ENCODE measurements at places on chromosomes 11 and 22.

- DNase-seq, result no peak
Observed at GRCh38 chr22:27976586-27976985, 57.5 kb upstream of the PITPNB start.

- no peak for DNase-seq
Observed at GRCh38 chr11:88631497-88631896, 294.0 kb upstream of the CTSC start.

DNA sequence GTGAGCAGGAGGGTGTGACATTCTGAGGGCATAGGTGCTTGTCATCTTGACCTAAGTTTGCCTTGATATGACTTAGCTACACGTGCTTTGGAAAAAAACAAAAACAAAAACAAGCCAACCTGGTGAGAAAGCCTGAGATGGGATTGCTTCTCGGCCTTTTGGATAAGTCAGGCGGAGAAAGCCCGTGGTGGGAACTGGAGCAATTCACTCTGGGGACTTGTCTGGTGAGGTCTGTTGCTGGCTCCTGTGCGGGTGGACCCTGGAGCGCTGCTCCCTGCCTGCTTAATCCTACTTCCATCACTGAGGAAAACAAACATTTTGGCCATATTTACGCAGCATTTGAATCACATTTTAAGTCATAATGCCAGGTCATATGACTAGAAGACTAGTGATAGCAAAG is 100.3 kb downstream of the SNX19 start:
- DNase-seq, result no peak

GRCh38 chr11:117941976-117942654 is 12.9 kb upstream of the TMPRSS13 start:
- DNase-seq, result no peak

GRCh38 chr22:48632646-48633246 is 1194.9 kb downstream of the BRD1 start:
- DNase-seq, result no peak

DNA sequence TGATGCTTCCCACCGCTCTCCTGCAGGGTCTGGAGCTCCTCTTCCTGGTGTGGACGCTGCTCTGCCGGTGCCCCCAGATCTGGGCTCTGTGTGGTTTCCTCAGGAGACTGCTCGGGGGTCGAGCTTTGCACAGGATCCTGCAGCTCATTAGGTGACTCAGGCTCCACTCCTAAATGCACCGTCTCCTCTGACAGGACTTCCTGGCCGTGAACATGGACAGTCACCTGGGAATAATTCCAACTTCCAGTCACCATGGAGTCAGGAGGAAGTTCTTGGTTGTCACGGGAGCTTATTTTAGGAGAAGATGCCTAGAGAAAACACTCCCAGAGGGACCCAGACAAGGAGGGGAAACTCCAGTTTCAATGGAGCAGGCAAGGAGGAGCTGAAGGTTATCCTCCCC is 11.9 kb downstream of the ZNF202 start:
- no peak for DNase-seq

DNA sequence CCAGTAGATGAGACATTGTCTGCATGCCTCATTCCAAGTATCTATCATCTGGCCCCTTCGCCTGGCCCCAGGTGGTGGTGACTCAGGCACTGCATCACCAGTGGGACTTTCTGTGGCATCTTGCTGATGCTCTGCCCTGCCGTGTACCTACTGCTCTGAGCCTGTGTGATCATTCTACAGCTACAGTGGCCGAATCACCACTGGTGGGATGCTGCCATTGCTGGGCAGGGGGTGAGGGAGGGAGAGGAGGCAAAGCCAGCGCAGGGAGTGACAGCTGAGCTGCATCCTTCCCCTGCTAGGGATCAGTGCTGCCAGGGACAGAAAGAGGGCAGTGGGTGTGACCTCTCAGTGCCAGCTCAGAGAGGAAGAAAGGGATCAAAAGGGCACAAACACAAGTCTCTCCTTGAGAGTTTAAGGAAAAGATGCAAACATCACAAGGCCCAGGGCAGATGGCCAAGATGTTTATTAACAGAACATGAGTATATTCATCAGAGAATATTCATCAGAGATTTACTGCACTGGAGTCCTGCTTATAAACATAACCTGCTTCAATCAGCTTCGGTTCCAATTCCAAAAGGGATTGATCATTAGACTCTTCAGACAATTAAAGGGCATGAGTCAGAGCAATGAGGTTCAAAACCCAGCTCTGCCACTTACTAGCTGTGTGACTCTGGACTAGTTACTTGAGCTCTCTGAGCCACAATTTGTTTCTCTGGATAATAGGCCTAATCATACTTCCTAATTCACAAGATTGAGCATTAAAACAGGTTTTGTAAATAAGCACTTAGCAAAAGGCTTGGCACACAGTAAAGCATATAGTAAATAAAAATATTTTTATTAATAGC is 109.8 kb downstream of the NAT10 start:
- peak; percentile 77 for DNase-seq

DNA sequence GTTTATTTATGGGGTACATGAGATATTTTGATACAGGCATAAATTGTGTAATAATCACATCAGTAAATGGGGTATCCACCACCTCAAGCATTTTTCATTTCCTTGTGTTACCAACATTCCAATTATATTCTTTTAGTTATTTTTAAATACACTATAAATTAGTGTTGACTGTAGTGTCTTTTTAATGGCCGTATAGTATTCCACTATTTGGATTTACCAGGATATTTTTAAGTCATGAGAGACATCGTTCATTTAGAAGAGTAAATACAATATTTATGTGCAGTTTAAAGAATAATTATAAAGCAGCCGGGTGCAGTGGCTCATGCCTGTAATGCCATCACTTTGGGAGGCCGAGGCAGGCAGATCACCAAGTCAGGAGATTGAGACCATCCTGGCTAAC is 6.2 kb upstream of the SPI1 start:
- no peak for DNase-seq

- DNase-seq, result no peak
Observed at GRCh38 chr11:72336163-72336562, 92.2 kb upstream of the PHOX2A start.

- no peak for DNase-seq
Observed at GRCh38 chr11:614623-615503, 887 bp downstream of the IRF7 start.

- DNase-seq, result no peak
Observed at GRCh38 chr11:332651-333480, 12.2 kb upstream of the IFITM3 start.

DNA sequence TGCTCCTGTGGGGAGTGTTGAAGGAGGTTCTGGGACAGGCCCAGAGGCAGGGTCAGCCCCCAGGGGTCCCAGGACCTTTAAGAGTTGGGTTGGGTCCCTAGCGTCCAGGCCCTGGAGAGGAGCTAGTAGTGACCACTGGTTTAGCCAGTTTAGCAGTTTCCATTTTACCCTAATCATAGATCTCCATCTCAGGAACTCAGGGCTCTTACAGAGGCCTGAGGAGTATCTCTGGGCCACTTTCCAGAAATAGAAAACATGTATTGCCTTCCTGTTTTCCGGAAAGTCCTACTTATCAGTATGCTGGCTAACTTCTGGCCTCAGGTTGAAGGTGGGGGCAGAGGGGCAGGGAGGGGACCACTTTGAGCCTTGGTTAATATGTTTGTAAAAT is 13.5 kb downstream of the NCF4 start:
- no peak for DNase-seq

GRCh38 chr11:73320763-73321603 is 12.9 kb downstream of the ARHGEF17 start:
- no peak for DNase-seq

DNA sequence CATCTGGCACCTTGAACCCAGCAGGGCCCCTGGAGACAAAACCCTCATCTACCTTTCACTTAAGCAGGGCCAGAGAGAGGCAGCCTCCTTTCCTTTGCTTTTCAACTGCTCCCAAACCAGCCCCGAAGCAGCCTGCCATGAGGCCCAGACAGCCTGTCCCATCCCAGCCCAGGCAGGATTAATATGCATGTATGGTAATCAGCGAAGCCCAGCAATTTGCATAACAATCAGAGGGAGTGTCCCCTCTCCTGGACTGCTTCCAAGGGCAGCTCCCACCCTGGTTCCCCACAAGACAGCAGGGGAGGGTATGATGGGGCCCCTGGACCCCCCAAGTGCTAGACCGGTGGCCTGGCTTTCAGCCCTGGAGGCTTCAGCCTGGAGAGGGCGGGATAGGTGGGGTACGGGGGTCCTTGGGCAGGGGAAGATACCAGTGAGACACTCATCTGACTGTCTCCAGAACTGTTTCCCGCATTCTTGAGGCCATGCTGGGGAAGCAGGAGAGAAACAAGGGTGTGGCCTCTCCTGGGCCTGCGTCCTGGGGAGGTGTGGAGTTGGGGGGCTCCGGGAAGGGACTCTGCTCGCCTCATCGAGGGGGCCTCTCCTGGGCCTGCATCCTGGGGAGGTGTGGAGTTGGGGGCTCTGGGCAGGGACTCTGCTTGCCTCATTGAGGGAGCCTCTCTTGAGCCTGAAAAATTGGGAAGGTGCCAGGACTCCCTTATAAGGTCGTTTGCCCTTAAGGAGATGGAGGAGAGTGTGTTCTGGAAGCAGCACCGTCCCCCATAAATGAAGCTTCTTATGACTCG is 93.2 kb upstream of the PRR5 start:
- DNase-seq, result no peak

DNA sequence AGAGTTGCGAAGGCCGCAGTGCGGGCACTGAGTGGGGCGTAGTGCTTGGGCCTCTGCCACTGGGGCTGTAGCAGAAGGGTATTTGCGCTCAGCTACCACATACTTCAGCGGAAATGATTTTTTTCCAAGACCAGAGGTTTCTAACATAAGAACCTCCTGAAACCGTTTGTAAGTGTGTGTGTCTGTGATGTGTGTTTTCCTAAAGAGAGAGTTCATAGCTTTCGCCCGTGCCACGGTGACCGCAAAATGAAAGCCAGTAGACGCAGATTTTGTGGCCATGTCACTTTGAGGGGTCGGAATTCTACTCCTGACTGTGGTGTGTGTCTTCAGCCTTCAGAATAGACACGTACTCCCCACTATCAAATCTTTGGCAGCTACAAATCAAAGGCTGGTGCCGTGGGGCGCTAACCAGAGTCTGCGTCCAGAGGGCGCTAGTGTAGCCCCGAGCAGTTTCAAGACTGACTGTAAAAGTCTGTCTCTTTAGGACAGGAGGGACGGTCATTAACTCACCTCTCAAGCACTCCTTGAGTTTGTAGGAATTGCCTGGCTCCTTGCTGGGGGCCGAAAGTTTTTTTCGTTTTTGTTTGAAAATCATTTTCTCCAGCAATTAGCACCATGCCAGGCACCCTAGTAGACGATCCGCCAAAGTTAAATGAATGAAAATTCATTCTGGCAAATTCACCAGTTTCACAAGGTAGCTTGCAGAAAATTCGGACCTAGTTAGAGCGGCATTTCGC is 2.5 kb upstream of the CALCA start:
- DNase-seq, result peak; percentile 53

DNA sequence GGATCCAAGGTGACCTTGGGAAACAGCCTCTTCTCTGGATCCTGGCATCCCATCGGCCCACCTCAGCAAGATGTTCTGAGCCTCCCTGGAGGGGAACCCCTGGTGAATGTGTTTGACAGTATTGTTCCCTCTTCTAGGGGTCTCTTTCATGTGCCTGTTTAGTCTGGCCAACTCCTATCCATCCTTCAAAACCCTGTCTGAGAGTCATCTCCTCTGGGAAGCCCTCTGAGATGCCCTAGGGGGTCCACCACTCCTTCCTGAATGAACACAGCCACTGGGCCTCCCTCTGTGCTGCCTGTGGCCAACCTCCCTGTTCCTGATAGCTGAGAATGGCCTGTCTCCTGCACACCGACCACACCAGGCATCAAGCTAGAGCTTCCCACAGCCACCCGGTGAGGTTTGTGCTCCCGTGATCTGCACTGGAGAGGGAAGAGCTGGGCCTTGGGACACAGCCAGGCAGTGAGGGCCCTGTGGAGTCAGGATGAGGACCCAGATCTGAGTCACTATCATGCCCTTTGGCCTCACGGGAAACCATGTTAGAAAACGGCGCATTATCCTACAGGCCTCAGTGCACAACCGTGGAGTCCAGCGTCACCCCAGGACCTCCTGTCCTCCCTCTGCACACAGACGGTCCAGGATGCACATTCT is 8.8 kb downstream of the WNT7B start:
- DNase-seq, result no peak

DNA sequence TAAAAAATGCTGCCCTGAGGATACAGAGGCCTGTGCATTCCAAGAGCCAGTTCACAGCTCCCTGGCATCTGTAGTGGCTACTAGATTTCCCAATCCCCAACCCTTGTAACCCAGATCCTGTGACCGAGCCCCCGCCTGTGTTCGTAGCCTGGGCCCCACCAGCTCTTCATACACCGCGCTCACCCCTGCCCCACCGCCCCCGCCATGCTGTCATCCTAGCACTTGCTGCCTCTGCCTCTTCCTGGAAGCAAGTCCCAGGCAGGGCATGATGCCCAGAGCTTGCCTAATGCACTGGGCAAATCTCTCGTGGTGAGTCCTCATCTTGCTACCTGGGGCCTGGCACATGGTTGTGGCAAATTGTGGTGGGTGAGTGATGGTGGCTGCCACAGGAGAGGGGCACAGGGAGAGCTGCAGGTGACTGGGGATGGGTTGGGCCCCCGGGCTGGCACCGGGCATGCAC is 7.1 kb downstream of the MGAT3 start:
- no peak for DNase-seq

- DNase-seq, result no peak
Observed at GRCh38 chr22:37677493-37677974, 2.1 kb downstream of the LGALS1 start.

Measured in stimulated activated CD4-positive, alpha-beta T cell treated with anti-CD3 and anti-CD28 coated beads, Interleukin-4, amount 100 ng/mL, for 48 hours (primary cell).